ENCODE measurements at places on chromosomes 11 and 22.

- no peak for DNase-seq
Observed at GRCh38 chr22:44247346-44247745, 65.4 kb downstream of the SHISAL1 start.

GRCh38 chr11:115219376-115219775 is 284.8 kb downstream of the CADM1 start:
- DNase-seq, result no peak

DNA sequence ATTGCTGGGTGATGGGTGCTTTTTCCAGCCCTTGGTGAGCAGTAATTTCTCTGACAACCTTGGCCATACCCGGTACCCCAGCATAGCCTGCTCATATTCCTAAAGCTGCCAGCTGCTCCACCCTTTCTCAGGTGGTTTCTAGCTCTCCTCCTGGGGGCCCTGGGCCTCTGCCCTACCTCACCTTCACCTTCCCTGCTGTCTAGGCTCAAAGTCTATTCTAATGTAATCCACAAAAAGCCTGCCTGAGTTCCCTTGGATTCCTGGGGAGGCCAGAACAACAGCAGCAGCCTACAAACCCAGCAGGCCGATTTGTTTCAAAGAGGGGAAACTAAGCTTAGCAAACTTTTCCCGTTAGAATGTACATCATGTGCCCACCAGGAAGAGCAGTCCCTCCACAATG is 117.6 kb downstream of the DSCAML1 start:
- DNase-seq, result no peak

- DNase-seq, result no peak
Observed at GRCh38 chr11:122163053-122163819, 47.2 kb upstream of the BLID start.

- DNase-seq, result no peak
Observed at GRCh38 chr11:114416441-114416961, 16.0 kb downstream of the RBM7 start.

Data from activated CD4-positive, alpha-beta T cell treated with anti-CD3 and anti-CD28 coated beads, Interleukin-2, Interleukin-6, amounts not matched to agents 100 ng/mL and 50 ng/mL, durations not matched to agents 16 hours and 8 hours (primary cell).